Stimulated activated CD8-positive, alpha-beta memory T cell treated with anti-CD3 and anti-CD28 coated beads, Interleukin-4, amount 100 ng/mL, for 48 hours (primary cell): ENCODE measurements at places on chromosomes 6 and 20.

GRCh38 chr20:47493175-47493962 lies 8.3 kb upstream of the NCOA3 start:
- peak; percentile 83 for DNase-seq

- DNase-seq, result peak; percentile 51
Observed at GRCh38 chr20:36606158-36607066, 833 bp downstream of the RAB5IF start.

DNA sequence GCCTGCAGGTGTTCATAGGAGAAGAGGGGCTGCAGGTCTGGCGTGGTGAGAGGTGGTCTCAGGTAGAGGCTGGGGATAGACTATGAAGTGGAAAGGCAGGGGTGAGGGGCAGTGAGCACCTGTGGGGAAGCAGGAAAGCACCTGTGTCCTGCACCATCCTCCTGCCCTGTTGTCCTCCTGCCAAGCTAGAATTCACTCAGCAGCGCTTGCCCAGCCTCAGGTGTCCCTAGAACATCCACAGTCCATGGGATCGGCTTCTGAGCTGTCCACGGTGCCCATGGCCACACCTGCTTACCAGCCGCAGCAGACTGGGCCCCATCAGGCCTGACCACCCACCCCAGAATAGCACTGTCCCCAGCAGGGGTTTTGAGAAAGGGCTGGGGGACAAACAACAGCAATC lies 456.2 kb upstream of the SULF2 start:
- DNase-seq, result no peak

- no peak for DNase-seq
Observed at GRCh38 chr20:49483696-49484123, 1.2 kb upstream of the KCNB1 start.

GRCh38 chr6:87366899-87367298 lies 22.3 kb downstream of the C6orf163 start:
- DNase-seq, result no peak

DNA sequence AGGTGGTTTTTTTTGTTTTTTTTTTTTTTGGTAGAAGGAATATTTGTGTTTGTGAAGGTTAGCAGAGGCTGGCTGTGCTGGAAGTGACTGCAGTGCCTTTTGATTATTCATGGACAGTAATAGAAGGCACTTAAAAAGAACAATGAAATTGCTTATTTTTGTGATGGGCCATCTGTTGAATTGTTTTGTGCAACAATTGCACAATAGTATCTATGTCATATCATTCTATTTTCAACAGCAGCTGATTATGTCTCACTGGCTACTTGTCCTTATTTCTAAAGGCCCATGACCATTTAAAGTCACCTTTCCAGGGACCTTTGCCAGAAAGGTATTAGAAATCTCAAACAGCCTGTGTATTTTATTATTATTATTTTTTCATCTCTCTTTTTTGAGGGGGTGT lies 70.6 kb downstream of the AFG1L start:
- DNase-seq, result no peak

GRCh38 chr6:147109707-147110106 lies 94.5 kb upstream of the STXBP5 start:
- no peak for DNase-seq

GRCh38 chr6:15845492-15845891 lies 182.7 kb upstream of the DTNBP1 start:
- no peak for DNase-seq

GRCh38 chr6:113733381-113733780 lies 123.8 kb upstream of the MARCKS start:
- no peak for DNase-seq

DNA sequence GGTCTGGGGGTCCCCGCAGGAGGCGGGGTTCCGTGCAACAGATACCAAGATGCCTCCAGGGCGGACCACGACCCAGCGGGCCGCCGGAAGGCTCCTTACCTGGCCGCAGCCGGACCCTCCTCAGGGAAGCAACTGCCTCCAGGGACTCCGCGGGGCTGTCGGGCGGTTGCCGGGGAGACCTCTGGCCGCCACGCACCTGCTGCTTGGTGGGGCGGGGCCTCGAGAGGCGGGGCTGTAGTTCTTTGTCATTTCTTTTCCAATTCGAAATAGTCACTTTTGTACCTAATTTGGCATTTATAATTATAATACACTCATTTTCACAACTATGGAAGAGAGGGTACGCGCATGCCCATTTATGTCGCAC lies 647 bp downstream of the AK9 start:
- peak; percentile 76 for DNase-seq

GRCh38 chr20:54980103-54980960 lies 504.9 kb downstream of the DOK5 start:
- DNase-seq, result no peak

DNA sequence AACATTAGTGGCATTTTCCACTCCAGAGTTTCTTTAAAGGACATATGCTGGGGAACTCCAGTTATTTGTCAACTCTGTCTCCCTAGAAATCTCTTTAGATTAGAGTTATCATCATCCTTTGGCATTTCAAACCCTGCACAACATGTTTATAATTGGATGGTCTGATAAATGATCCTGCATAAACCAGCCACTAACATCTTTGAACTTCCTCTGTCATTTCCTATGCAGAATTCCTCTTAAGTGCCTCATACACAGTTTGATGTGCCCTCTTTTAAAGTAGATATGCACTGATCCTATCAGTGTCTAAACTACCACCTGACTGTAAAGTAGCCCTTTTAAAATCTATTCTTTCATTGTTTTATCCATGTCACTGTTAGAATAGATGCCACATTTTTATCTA lies 306.3 kb upstream of the IRAK1BP1 start:
- DNase-seq, result no peak

- DNase-seq, result peak; percentile 50
Observed at GRCh38 chr6:41199552-41200246, 1.2 kb downstream of the TREML2 start.
